ENCODE measurements at places on chromosomes 2 and 18.

DNA sequence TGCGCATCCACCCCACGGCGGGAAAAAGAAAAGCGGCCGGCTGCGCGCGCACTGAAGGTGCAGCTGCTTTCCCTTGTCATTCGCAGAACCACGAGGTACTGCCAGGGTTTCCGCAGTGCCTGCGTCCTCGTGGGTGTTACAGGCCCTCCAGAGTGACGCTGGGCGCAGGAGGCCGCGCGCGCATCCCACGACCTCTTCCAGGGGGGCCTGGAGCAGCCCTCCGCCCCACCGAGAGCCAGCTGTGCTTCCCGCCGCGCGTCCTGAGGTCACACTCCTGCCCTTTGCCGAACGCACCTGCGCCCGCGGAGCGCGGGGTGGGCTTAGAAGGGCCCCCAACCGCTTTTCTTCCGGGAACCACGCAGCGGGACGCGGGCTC, 378 bp upstream of the IAH1 start:
- no peak for DNase-seq

DNA sequence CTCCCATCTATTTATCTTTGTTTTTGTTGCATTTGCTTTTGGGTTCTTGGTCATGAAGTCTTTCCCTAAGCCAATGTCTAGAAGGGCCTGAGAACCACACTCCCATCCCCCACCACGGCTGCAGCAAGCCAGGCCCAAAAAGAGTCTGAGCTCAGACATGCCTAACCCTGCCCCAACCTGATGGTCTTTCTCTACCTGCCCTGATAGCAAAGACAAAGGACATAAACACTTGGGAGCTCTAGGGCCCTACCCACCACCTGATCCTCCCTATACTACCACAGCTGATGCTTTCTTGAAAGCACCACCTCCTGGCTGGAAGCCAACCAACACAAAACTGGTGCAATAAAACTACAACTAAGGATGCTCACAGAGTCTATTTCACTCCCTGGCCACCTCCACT, 233.4 kb downstream of the WDR7 start:
- DNase-seq: no peak

- no peak for DNase-seq
Observed at GRCh38 chr2:133654949-133655348, 86.7 kb upstream of the NCKAP5 start.

GRCh38 chr2:49459314-49459993, 305.1 kb upstream of the FSHR start:
- no peak for DNase-seq

DNA sequence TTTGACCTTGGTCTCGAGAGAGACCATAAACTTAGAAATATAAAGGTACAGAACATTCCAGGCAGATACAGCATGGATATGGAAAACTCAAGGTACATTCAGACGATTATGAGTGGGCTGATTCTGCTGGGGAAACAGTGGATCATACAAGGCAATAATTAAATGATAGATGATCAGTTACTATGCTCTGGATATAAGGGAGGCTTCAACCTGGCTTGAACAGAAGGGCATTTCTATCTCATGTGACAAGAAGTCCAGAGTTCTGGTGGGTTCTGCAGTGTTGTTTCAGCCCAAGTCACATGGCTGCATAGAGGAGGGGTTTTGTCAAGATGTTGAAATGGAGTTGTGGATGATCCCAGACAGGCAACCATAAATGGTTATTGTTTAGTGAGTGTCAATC, 23.5 kb downstream of the MYO5B start:
- no peak for DNase-seq

GRCh38 chr2:168552450-168552856, 96.4 kb downstream of the CERS6 start:
- no peak for DNase-seq

- DNase-seq: no peak
Observed at GRCh38 chr2:122516775-122517174, 761.3 kb downstream of the TSN start.

GRCh38 chr2:190410166-190410565, 2.0 kb downstream of the MFSD6 start:
- no peak for DNase-seq

GRCh38 chr2:19577723-19578122, 219.3 kb upstream of the OSR1 start:
- peak; percentile 72 for DNase-seq

GRCh38 chr2:23330214-23330613, 54.8 kb upstream of the KLHL29 start:
- DNase-seq: peak; percentile 33

DNA sequence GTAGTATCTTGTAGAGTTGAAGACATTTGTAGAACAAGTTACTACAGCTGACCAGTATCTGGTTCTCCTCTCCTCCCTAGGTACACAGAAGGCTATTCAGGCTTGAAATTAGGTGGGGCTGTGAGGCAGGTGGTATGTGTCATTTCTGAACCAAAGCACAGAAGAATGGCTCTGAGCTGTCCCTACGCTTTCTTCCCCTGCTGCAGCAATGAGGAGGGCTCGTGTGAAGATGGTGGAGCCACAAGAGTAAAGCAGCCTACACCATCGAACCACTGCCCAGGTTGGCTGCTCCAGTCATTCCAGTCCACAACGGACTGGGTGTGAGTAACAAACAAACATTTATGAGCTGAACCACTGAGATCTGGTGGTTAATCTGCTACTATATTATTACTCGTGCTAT, 148.9 kb downstream of the DTNB start:
- no peak for DNase-seq

DNA sequence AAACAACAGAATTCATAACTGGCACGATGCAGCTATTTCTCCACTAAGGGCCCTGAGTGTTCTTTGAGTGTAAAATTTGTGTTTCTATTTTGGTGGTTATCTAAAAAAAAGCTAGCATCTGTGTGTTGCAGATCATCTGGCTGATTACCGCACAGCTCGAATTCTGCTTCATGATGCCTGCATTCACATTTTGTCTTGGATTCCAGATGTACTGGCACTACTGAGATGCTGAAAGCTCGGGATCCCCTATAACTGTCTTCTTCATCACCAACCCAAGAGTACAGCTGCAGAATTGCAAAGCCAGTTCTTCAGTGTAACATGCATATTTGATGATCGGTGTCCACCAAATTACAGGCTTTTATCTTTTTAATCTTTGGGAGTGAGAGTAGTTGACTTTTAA, 51.6 kb upstream of the ZNF532 start:
- DNase-seq: no peak

DNA sequence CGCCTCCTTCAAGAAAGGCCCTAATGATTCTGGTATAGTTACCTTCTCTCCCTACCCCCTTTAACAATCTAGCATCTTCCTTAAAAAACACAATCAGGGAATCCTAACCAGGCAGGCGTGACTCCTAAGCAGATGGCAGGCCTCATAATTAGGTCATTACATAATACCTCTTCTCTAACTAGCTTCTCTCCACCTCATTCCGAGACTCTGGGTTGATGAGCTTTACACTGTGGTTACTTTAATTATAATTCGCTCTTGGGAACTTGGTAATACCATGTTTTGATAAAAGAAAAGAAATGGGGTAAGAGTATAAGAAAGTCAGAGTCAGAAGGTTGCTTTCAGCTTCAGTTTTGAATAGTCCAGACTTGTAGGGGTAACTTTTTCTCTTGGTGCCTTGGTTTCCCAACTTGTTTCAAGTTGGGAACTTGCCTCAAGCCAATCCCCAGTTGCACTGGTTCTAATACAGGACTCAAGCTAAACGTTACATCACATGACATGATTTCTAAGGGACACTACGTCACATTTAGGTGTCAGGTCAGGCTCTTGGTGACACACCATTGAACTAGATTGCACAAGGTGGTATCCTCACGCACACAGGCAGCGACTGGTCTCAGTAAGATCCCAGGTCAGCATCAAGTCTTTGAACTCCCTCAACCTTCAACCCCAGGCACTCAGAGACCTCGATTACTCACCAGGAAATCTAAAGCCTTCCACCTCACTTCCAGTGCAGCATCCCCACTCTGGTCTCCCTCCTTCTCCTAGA, 59.2 kb downstream of the AAK1 start:
- no peak for DNase-seq

GRCh38 chr2:43774617-43775016, 778 bp downstream of the DYNC2LI1 start:
- DNase-seq: no peak

DNA sequence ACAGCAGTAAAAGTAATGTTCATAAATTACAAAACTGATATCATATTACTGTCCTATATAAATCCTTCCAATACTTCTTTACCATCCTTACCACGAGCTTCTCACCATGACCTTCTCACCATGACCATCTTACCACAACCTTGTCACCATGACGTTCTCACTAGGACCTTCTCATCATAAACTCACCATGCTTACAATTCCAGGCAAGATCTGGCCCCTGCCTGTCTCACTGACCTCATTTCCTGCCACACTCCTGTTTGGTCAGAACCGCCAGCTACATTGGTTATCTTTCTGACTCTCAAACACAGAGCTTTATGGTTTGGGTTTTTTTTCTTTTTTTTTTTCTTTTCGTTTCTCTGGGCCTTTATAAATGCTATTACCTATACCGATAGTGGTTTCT, 827.6 kb downstream of the RNF144A start:
- peak; percentile 16 for DNase-seq

- no peak for DNase-seq
Observed at GRCh38 chr18:52200921-52201663, 138.9 kb upstream of the DCC start.

DNA sequence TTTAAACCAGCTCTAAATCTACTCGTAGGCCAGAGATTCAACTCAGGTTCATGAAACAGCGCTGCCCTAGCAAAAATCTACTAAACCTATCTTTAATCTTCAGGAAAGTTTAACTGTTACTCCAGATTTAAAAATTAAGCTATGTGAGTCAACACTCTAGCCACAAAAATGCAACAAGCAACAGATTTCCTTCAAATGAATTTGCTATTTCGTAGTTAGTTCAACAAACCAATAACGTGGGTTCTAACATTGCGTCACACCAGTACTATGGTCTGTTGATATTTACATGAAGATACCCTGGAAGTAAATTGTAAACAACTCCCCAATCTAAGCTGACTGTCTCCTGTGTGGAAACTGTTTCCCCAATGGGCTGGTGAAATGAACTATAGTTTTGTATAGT, 71.2 kb downstream of the FIGN start:
- DNase-seq: peak; percentile 64

DNA sequence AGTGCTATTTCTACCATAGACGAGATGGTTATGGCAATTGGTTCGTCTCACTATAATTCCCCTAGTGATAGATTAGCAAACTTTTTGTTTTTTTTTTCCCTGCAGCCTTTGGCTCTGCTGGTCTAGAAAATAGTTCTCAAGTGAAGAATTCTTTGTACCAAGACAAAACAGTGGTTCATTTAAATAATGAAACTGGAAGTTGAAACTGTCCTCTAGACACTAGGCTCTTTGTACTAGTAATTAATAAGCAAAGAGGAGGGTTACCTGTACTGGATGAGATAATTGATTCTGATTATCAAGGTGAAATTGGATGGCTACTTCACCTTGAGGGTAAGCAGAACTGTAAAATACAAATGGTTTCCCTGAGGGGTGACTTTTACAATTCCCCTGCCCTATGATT, 156.9 kb upstream of the DCC start:
- DNase-seq: no peak

DNA sequence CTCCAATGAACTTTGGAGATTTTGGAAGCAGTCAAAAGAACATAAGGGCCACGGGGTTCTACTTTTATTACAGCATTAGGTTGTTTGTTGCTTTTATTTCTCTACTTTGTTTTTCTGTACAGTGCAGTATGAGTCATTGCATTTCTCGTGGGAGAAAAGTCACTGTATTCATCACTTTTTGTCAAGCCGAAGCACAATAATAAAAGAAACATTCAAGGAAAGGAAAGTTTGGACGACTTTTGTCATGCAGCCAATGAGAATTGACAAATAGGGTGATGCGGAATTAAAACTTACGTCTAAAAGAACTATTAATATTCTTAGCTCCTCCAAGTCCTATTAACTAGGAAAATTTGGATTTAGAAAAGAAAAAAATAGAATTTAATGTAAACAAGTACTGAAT, 209.9 kb downstream of the TMEM182 start:
- DNase-seq: no peak

DNA sequence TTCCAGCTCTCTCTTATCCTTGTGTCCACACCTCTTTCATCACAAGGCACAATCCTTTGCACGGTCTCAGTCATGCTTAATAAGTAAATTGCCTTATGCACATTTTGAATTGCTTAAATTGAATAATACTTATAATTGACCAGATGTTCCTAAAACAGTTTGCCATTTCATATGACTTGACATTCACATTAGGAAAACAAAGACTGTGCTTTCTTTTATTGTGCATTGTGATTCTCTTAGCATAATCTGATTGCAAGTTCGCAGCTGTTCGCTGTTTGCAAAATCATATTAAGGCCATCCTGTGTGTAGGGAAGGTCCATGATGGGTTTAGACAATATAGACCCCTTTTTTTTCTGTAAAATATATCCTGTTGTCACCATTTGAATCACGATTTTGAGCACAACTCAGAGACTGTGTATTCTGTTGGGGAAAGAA, 75.6 kb downstream of the RNF144A start:
- no peak for DNase-seq

- DNase-seq: peak; percentile 63
Observed at GRCh38 chr2:201126308-201127151, 10.6 kb downstream of the CFLAR start.

Data from EL (cell line).